ENCODE measurements at places on chromosomes 4 and X.

- DNase-seq, result no peak
These were observed 37.1 kb upstream of the HERC6 start for GRCh38 chr4:88341227-88342192.

- no peak for DNase-seq
These were observed 41.2 kb downstream of the SH3RF1 start for GRCh38 chr4:169229571-169230028.

GRCh38 chrX:132853040-132853439 lies 105.4 kb downstream of the HS6ST2 start:
- DNase-seq, result no peak

- DNase-seq, result no peak
These were observed 197.5 kb downstream of the CCNG2 start for GRCh38 chr4:77354550-77354949.

DNA sequence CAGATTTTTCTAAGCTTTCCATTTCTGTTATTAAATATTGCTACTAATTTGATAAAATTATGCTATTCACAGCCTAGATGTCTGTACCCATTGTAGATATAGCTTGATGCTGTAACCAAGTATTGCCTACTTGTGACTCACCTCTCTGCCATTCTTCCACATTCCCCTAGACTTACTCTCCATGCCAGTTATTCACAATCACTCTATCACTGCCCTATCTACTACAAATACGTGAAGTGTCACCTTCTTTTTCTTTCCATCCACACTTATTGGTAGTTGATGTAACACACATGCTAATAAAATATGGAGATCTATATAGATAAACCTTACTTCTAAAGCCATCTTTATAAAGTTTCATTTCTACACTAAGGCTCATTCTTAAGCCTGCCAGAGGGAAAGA lies 179.4 kb upstream of the PACRGL start:
- DNase-seq, result no peak

- no peak for DNase-seq
These were observed 153.0 kb upstream of the RPS6KA6 start for GRCh38 chrX:84340968-84341367.

GRCh38 chrX:105715746-105716145 lies 106.6 kb upstream of the NRK start:
- no peak for DNase-seq

DNA sequence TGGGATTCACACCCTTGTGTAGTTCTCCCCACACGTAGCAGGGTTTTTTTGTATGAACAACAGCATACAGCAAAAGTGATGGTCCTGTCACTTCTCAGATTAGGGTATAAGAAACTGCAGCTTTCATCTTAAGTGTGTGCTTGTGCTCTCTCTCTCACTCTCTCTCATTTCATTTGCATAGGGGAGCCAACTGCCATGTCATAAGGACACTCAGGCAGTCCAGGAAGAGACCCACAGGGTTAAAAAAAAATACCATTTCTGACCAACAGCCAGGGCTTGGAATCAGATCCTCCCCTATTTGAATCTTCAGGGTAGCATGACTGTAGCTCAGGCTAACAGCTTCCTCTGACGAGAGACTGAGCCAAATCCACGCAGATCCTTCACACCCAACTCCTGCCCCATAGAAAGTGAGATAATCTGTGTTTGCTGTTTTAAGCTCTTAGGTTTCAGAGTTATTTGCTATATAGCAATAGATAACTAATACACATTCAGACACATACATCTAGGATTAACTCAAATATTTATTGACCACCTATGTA lies 331.2 kb downstream of the PAPSS1 start:
- no peak for DNase-seq

DNA sequence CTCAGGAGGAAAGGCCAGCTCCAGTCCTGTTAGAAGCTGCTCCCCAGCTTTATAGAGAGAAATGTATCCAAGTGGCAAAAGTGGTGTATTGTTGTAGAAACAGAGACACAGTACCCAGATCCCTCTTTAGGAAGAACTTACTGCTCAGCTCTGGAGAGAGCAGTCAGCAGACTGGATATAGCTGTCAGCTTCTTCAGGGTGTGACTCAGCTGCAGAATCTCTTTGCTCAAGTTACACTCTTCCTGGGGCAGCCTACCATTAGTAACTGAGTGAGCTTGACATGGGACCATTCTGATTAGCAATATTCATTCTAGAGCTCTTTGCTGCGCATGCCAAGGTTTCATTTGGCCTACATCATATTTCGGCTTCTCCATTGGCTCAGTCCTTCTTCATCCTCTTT lies 40.5 kb downstream of the ATP1B4 start:
- DNase-seq, result no peak

- no peak for DNase-seq
These were observed 97.9 kb upstream of the GUCY1A1 start for GRCh38 chr4:155568641-155569220.

DNA sequence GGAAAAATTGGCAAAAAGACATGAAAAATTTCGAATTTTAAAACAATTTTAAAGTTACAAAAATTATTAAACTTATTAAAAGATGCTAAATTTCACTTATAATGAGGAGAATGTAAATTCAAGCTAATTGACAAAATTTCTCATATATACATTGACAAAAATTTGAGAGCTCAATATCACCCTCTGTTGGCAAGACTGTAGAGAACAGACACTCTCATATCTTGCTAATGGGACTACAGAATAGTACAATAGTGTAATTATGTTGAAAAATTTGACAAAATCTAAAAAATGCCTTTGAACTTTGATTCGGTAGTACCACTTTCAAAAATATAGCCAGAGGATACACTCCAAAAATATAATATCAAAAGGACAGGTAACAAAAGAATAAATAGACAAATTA lies 29.8 kb downstream of the DCAF8L2 start:
- no peak for DNase-seq

- DNase-seq, result no peak
These were observed 82.0 kb upstream of the PITX2 start for GRCh38 chr4:110704748-110705439.

- no peak for DNase-seq
These were observed 33.3 kb upstream of the SULT1B1 start for GRCh38 chr4:69793732-69794131.

DNA sequence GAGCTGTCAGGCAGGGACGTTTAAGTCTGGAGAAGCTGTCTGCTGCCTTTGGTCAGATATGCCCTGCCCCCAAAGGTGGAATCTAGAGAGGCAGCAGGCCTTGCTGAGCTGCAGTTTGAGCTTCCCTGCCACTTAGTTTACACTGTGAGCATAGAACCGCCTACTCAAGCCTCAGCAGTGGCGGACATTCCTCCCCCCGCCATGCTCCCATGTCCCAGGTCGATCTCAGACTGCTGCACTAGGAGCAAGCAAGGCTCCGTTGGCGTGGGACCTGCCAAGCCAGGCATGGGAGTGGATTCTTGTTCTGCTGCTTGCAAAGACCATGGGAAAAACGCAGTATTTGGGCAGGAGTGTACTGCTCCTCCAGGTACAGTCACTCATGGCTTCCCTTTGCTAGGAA lies 24.3 kb downstream of the PLK4 start:
- no peak for DNase-seq

DNA sequence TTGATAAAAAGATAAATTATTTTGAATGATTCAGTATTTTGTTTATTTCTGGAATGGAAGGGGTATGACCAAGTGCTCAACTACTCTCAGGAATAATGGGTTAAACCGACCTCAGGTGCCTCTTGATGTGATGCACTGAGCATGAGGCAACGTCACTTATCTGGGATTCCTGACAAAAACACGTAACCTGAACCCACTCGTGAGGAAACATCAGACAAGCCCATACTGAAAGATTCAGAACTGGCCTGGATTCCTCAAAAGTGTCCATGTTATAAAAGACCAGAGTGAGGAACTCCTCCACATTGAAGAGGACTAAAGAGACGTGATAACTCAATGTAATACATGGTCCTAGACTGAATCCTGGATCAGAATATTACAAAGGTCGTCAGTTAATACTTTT lies 144.0 kb downstream of the FNIP2 start:
- no peak for DNase-seq

- DNase-seq, result peak; percentile 22
These were observed 10.5 kb downstream of the PPAT start for GRCh38 chr4:56424697-56425514.

- DNase-seq, result no peak
These were observed 254.2 kb downstream of the NAF1 start for GRCh38 chr4:162912482-162912881.

DNA sequence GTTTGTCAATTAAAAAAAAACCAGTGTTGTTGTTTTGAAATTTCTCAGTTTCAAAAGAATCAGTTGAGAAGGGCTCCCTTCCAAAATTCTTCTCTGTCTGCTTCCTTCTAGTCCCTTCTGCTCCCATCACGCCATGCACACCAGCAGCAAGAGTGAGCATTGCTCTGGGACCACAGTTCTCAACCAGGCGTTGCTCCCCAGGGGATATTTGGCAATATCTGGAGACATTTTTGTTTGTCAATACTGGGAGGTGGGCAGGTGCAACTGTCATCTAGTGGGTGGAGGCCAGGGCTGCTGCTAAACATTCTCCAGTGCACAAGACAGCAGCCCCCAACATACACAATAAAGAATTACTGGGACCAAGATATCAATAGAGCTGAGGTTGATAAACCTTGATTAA lies 74.8 kb upstream of the EGFL6 start:
- no peak for DNase-seq

GRCh38 chr4:155889031-155889793 lies 14.3 kb upstream of the TDO2 start:
- no peak for DNase-seq

DNA sequence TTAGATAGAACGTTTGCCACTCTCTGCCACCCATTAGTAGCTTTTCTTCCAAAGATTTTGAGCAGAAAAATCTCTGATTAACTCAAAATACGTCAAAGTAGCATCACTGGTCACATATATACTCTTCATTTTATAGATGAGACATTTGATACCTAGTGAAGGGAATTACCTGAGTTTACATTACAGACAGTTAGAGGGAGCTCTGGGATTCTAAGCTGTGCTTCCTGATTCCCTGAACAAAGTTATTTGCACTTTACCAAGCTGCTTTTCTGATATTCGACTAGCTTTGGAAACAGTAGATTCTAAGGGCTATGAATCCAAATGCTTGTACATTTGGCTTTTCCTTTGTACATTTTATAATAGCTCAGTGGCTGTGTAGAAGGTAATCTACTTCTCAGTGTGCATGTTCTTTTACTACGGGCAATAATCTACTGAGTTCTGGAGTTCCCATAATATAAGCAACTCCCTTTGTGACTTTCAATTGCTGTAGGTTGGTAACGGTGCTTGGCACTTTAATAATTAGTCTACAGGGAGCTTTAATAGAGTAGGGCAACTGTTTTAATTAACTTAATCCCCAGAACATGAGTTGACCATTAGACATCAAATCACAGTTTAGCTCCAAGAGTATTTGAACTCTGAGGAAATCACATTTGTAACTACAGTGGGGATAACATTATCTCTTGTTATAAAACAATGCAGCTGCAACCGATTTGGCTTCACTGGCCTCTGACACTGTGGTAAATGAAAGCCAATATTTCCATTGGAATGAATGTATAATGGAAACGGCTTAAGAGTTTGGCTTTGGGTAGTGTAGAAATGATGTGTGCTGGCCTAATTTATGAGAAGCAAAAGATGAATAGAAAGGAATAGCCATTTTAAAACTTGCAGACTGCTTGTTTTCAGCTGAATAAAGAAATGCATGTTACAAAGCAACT lies 1602.4 kb downstream of the STIM2 start:
- DNase-seq, result no peak

DNA sequence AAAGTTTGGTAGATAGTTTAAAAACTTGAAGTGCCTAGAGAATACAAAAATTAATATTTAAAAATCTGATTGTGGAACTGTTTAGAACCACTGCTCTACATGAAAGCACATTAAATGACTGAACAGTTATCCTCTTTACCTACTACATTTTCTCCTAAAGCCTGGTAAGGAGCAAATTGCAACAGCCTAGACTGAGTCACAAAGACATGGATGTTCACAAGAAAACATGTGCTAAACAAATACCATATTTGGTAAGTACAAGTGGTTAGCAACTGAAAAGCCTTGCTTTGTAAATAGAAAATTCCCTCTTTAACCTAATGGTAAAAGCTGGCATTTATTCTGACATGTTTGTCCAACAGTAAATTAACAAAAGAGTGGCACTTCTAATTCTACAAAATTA lies 203.1 kb downstream of the FBXO8 start:
- DNase-seq, result no peak

GRCh38 chr4:4596720-4597119 lies 54.9 kb upstream of the STX18 start:
- DNase-seq, result no peak

GRCh38 chrX:153414856-153415510 lies 3.7 kb downstream of the ZFP92 start:
- no peak for DNase-seq

DNA sequence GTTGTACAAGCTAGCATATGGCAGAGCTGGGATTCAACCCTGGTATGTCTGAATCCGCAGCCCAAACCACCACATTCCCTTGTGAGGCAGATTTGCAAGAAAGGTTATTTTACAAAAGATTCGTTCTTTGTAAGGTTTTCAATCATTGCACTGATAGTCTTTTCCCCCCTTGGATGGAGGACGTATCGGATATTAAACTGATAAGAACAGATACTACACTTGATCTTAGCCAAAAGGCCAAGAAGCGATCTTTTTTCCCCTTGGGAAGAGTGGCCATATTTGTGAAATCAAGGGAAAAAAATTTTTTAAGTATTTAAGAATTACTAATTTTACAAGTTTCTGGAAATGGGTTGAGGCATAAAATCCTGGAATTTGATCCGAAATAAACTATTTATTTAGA lies 34.4 kb upstream of the MSMO1 start:
- no peak for DNase-seq

GRCh38 chrX:1601768-1602085 lies 10.3 kb downstream of the AKAP17A start:
- no peak for DNase-seq

DNA sequence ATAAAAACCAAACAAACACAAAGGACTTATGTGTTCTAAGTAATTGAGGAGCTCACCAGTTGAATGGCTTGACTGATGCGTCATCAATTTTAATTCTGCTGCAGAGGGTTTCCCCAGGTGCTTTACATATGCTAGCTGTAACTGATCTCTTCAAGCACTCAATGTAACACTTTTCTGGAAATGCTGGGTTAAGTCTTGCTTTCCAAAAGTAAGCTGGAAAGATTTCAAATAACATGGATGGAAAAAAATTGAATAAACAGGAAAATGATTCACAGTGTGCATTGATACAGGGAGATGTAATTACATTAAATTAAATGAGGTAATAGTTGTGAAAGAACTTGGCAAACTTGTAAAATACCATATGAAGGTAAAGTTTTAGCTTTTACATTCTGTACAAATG lies 186.7 kb upstream of the WDFY3 start:
- DNase-seq, result no peak

DNA sequence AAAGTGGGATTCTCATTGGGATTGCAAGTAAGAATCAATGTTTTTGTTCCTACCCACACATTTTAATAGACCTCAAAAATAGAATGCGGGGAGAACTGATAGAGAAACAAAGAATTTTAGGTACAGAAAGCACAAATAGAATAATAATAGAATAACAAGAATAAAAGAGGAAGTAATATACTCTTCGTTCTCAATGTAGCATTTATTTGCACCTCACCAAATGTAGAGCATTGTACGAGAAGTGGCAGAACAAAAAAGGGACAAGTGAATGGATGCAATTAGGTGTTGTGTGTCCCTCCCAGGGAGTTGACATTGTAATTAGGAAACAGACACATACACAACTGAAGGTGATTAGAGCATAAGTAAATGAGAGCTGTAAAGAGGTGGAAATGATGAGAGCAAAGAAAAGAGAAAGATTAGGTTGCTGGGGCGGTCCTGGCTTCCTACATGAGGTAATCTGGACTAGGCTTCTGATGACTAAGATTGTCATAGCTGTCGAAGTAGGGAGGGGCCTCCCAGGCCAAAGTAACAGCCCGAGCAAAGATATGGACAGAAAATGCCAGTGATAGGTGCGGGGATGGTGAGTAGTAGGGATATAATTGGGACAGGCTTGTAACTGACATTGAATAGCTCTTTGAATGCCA lies 10.4 kb downstream of the RAB9A start:
- DNase-seq, result no peak

Data from BE2C (cell line).